ENCODE measurements at places on chromosomes 13 and 19.

GRCh38 chr19:35457173-35457572 lies 9.1 kb downstream of the FFAR2 start:
- DNase-seq, result no peak

GRCh38 chr13:39656325-39656677 lies 839 bp downstream of the COG6 start:
- no peak for DNase-seq

GRCh38 chr13:39916330-39916729 lies 260.9 kb downstream of the COG6 start:
- no peak for DNase-seq

DNA sequence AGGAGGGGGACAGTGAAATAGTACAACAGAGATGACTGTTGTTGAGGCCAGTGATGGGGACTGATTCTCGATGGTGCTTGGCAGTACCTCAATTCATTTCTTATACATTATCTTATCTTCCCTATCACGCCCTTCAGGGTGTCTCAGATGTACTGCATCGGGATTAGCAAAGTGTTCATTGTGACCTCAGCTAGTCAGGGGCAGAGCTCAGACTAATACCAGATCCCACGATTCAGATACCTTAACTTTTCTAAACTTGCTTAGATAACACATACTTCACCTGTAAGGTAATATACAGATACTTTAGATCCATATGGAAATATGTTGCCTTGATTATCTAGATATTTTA lies 720.6 kb downstream of the EFNB2 start:
- DNase-seq, result no peak

DNA sequence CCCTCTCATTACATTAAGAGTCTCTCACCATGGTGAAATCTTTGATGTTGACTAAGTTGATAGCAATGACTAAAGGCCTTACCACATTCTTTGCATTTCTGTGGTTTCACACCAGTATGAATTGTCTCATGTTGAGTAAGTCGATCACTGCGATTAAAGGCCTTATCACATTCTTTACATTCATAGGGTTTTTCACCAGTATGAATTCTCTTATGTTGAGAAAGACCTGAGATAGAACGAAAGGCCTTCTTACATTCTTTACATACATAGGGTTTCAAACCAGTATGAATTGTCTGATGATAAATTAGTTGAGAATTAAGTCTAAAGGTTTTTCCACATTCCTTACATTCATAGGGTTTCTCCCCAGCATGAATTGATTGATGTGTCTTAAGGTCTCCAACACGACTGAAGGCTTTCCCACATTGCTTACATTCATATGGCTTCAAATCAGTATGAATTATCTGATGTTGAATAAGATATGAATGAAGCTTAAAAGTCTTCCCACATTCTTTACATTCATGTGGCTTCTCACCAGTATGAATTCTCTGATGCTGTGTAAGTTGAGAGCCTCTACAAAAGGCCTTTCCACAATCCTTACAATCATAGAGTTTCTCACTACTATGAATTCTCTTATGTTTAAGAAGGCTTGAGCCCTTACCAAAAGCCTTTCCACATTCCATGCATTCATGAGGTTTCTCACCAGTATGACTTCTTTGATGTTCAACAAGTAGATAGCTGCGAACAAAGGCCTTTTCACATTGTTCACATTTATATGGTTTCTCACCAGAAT lies 45.6 kb downstream of the ZNF283 start:
- DNase-seq, result no peak

DNA sequence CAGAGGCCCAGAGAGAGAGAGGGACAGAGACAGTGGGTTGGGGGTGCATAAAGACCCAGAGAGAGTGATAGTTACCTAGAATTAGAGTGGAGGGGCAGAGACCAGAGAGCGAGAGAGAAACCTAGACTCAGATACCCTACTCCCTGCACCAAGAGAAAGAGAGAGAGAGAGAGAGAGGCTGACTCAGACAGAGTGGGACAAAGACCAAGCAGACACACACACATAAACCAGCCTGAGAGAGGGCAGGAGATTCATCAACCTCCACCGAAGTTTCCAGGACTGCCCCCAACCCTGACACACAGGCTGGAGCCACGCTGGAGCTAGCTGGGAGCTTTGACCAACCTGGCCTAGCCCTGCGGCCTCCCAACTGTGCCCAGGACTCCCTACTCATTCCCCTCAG lies 12.9 kb downstream of the SYT3 start:
- DNase-seq, result no peak

GRCh38 chr13:105465251-105465650 lies 1070.2 kb downstream of the EFNB2 start:
- DNase-seq, result no peak

- DNase-seq, result no peak
Measured at GRCh38 chr13:106493533-106494220, 41.8 kb downstream of the EFNB2 start.

Data from vagina (tissue), 2 donors.